Posterior cingulate gyrus (tissue), 11 donors: ENCODE measurements at places on chromosomes 5 and 9.
A peak's percentile ranks its signal among the peaks of the same experiment; 100 is the strongest.

DNA sequence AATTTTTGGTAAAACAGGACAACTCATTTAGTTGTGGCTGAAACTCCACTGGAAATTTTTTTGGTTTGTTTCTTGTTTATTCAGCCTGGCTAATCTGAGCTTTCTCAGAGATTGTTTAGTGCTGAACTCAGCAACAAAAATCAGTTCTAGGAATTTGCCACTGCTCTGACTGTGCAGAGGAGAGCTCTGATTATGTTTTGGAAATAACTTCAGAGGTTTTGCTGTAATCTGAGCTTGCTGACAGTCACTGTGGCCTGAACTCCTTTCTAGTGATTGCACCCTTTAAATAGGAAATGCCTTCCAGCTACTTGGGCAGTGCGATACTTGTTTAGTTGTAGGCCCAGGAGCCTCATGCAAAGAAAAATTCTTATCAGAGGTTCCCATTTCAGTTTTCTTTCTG, 60.2 kb downstream of the OSTF1 start:
- DNase-seq: no peak

DNA sequence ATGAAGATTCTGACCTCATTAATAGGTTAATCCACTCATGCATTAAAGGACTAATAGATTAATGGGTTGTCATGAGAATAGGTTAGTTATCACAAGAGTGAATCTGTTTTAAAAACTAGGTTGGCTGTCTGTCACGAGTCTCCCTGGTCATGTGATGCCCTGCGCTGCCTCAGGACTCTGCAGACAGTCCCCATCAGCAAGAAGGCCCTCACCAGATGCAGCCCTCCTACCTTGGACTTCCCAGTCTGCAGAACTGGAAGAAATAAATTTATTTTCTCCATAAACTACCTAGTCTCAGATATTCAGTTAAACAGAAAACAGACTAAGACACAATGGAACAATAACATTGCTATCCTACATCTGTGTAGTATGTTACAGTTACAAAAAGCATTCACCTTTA, 227.4 kb downstream of the ASTN2 start:
- no peak for DNase-seq

DNA sequence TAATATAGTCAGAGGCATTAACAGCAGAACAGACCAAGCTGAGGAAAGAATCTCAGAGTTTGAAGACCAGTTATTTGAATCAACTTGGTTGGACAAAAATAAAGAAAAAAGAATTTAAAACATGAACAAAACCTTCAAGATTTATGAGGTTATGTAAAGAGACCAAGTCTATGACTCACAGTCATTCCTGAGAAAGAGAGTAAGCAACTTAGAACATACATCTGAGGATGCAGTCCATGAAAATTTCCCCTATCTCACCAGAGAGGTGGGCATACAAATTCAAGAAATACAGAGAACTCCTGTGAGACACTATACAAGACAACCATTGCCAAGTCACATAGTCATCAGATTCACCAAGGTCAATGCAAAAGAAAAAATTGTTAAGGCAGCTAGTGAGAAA, 17.4 kb upstream of the C9orf72 start:
- no peak for DNase-seq

DNA sequence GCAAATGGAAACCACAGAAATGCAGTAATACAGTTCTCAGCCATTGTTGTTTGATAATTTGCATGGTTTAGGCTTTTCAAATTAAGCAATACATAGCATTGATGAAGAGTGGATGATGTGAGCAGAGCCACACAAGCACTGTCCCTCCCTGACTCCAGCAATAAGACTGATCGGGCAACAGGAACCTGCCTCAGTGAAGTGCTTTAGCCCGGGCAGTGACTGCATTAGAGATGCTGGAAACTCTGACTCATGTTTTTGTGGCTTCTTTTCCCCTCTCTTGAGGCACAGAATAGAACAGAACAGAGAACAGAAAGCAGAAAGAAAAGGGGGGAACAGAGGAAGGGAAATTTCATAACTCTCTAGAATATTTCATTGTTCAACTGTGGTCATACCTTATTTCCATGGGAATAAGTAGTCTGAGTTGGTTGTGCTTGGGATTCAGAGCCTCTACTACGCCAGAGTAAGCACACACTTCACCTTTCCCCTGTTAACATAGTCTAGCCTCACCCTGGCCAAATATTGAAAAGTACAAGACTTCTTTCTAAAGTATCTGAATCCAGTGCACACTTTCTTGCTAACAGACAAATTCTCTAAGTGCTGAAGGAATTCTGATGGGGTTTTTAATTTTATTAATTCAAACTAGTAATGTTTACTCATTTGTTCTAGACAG, 164.8 kb upstream of the VCAN start:
- no peak for DNase-seq

- DNase-seq: no peak
Measured at GRCh38 chr5:136052692-136053335, 24.0 kb downstream of the TGFBI start.

GRCh38 chr5:41559184-41559583, 48.8 kb upstream of the PLCXD3 start:
- DNase-seq: no peak

GRCh38 chr5:58505971-58506640, 14.9 kb downstream of the GAPT start:
- no peak for DNase-seq

DNA sequence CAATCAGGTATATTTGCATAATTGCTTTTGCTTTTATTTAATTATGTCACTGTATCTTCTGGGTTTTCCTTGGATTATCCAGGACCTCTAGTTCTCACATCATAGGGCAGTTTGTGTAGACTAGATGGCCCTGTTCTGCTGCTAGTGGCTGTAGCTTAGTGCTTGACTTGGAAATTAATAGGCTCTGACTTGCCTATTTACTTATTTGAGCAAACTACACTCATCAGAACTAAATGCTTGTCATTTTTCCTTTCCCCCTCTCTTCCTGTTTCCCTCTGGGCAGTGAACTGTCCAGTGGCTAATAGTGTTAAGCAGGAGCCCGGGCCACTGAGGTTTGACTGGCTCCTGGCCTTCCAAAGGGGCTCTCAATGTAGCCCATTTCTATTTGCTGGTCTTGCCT, 135.7 kb downstream of the MAN2A1 start:
- DNase-seq: no peak

DNA sequence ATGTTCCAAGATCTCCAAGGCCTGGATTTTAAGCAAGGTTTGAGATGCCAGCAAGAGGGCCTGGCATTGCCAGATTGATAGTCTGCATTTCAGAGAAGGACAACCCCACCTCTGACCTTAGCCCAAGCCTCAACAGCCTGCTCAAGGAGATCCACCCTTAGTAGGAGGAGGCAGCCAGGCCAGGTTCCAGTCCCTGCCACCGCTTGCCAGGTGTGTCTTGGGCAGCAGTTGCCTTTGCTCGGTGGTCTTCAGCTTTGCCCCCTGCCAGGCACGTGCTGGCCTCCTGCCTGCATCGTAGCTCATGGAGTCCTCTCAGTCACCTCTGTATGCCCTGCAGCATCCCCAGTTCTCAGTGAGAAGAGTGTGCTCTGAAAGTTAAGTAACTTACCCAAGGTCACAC, 134.2 kb downstream of the KCNIP1 start:
- peak; percentile 55 for DNase-seq

- no peak for DNase-seq
Measured at GRCh38 chr5:122756264-122756911, 18.5 kb upstream of the SNX2 start.

DNA sequence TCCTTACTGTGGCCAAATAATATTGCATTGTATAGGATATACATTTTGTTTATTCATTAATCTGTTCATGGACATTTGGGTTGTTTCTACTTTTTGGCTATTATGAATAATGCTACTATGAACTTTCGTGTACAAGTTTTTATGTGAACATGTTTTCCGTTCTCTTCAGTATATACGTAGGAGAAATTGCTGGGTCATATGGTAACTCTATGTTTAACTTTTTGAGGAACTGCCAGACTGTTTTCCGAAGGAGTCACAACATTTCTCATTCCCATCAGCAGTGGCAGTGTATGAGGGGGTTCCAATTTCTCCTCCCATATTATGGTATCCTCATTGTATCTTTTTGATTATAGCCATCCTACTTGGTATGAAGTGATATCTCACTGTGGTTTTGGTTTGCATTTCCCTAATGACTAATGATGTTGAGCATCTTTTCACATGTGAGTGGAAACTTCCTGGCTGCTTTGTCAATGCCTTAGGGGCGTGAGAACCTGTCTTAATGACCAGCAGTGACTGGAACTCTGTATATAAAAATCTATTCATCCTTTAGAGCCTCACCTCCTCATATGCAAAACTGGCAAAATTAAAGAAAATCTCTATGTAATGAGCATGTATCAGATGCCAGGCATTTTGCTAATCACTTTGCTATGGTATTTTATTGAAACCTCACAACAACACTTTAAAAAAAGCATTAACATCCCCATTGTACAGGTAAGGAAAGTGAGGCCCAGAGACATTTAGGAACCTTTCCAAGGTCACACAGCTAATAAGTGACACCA, 47.8 kb upstream of the TGFBR1 start:
- no peak for DNase-seq

- no peak for DNase-seq
Measured at GRCh38 chr9:112502175-112502946, 15.7 kb downstream of the KIAA1958 start.

DNA sequence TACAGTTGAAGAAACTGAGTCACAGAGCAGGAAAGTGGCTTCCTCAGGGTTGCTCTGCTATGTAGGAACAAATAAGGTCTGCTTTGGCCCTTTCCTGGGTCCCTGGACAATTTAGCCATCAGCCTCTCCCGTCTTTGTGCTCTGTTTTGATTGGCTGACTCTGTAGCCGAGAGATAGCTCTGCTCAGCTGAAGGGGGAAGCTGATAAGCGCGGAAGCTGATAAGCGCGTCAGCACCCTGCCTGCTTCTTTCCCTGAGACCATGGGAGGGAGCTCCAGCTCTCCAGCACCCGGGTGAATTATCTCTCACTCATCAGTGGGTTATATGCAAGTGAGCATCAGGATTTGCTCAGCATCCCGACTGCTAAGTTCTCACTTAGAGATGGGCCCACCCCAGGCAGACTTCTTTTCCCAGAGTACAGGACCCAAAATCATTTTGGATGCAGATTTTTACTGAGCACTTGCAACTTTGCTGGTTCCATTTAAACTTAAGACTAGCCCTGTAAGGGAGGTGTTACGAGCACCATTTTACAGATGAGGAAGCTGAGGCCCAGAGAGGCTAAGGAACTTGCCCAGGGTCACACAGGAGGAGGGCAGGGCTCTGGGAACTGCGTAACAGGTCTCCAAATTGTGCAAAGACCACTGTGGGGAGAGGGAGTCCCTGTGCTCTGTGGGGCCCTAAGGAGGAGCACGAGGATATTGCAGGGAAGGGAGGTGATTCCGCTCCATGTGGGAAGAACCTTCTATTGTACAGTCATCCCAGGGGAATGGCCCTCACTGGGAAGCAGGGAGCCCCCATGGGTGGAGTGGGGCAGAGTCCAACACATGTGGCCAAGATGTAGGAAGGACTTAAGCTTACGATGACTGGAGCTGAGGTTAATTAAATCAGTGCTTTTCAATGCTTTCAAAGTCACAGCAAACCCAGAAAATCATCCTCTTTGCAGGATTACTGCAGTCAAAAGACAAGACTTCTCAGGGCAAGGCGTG, 83.7 kb upstream of the ORM1 start:
- peak; percentile 57 for DNase-seq

DNA sequence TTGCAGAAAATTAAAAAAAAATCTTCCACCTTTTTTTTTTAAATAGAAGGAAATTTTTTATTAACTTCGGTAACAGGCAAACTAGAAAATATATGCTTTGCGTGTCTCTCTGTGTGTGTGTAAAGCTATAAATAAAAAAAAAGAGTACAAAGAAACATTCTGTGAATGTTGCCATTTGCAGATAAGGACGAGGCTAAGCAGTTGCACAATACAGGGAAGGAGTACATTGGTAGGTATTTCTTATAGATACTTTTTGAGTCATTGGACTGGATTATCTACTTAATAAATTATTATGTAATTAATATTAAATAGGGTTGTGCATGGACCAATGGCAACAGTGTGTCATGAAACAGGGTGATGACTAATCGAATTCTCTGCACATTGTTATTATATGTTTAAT, 102.4 kb downstream of the CAMK4 start:
- DNase-seq: no peak

DNA sequence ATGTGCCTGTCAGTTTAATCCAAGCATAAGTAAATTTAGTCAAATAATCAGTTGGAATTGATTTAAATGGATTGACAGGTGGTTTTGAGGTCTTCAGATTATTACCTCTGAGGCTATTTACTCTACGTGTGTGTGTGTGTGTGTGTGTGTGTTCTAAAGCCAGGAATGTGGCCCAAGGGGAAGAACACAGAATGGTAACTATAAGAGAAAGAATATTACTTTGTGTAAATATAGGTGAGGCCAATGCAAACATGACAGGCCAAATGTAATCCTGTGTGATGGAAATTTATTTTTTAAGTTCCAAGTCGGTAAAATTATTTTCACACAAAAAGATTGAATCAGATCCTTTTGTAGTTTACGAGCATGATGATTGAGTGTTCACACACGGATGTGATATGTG, 390.0 kb downstream of the PLK2 start:
- no peak for DNase-seq

DNA sequence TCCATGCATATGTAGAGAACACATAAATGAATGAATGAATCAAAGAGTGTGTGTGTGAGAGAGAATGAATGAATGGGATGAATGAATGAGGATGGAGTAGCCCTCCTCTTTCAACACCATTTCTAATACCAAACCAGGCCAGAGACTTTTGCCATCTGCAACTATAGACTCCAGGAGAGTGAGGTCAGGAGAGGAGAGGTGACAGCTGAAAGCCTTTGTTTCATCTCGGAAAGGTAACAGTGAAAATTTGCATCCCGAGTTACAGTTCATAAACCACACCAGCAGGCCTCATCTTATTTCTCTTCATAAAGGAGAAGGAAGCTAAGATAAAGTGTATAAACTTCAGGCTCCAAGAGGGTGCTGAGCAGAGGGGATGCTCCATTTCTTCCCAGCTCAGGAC, 255.3 kb upstream of the KLF4 start:
- no peak for DNase-seq

DNA sequence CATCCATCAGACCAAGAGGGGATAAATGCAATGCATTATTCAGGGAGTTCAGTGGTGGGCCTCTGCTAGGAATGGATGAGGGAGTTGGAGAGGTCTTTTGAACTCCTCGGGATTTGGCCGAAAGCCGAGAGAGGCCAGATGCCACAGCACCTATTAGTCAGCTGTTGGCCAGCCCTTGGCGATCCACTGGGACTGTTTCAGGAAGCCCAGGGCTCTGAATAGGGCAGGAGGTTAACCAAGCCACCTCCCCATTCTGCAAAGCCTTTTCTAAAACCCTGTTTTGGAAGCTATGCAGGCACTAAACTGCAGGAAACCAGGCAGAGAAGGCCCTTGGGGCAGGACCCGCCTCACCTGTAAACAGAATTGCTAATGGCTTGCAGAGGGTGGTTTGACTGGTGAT, 37.8 kb downstream of the ASTN2 start:
- no peak for DNase-seq

GRCh38 chr9:127139071-127139731, 16.8 kb upstream of the ANGPTL2 start:
- DNase-seq: peak; percentile 69
